Small intestine (tissue), 16 donors: ENCODE measurements at places on chromosomes 6 and 20.
A peak's percentile ranks its signal among the peaks of the same experiment; 100 is the strongest.

DNA sequence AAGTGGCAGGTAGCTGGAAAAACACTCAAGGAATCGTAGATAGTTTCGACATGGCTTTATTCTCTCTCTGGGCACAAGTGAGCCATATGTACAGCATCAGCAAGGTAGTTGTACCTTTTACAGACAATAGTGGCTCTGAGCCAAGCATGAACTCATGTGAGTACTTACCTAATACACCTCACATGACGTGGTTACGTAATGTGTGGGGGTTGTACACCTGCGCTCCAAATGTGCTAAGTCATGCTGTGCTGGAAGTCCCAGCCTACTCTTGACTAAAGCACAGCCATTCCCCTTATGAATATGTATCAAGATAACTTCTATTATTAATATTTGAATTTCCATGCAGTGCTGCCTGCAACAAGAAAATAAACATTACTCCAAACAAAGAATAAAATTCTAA is 78.8 kb upstream of the HMGN3 start:
- no peak for DNase-seq

- DNase-seq = no peak
These were observed 54.5 kb downstream of the GINS1 start for GRCh38 chr20:25461786-25462545.

DNA sequence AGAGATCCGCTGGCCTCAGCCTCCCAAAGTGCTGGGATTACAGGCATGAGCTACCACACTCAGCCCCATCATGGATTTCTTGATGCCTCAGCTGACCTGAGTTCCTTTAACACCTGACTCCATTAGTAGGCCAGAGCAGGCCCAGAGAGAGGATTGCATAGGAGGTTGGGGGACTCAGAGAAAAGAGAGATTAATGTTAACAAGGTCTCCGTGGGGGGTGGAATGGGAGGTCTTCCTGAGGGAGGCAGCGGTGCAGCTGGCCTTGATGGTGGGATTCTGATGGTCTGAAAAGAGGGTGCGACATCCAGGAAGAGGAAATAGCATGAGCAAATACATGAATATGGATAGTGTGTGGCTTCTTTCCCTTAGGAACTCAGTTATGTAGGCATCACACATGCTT is 9.9 kb downstream of the SGK2 start:
- DNase-seq = no peak

GRCh38 chr20:478010-478948 is 15.9 kb upstream of the TBC1D20 start:
- DNase-seq = no peak

- no peak for DNase-seq
These were observed 28.0 kb downstream of the FRMD1 start for GRCh38 chr6:168050881-168051586.

- DNase-seq = no peak
These were observed 53.4 kb downstream of the VEGFA start for GRCh38 chr6:43823390-43823789.

- no peak for DNase-seq
These were observed 32.9 kb downstream of the PKIG start for GRCh38 chr20:44615169-44615791.

GRCh38 chr20:53947501-53948195 is 122.7 kb downstream of the BCAS1 start:
- no peak for DNase-seq

GRCh38 chr6:56400273-56400672 is 152.9 kb upstream of the COL21A1 start:
- DNase-seq = peak; percentile 46

DNA sequence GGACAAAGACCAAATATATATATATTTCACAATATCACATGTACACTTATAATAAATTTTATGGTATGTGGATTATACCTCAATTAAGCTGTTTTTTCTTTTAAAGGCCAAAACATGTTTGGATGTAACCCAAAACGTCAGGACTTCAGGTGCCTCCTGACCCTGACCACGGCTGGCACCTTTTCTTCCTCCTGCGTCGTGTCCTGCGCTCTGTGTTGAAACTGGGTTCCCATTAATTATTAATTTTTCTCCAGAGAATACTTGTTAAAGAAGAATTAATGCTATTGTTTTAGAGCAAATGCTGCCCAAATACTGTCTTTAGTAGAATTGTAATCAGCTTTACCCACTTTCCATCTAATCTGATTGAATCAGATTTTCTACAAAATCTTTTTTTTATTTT is 46.7 kb upstream of the VSX1 start:
- no peak for DNase-seq

DNA sequence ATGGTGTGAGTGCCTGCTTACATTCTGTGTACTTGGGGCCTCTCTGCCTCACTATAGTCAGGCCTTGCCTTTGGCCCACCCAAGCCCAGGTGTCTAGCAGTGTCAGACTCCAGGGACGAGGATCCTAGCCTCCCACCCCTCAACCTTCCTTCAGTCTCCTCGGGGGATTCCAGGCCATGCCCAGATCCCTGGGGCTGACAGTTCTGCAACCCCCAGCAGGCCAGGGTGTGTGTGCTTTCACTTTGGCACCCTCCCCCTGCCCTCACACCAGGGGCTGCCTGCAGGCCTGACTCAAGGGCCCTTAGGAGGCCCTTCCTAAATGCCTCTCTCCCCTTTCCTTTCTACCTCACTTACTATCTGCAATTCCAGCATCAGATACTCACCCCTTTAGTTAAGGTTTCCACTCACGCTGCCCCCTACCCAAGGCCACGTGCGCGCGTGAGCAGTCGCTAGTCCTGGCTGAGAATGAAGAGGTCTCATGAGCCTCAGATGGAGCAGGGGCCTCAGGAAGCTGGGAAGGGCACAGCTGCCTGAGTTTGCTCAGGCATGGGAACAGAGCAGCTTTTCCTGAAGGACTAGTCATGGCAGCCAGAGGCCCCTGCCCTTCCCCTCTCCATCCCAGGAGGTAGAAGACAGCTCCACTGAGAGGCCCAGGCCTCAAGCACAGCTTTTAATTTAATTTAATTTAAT is 859 bp upstream of the CLPS start:
- no peak for DNase-seq

- DNase-seq = no peak
These were observed 517.9 kb downstream of the C6orf118 start for GRCh38 chr6:164791498-164791897.

DNA sequence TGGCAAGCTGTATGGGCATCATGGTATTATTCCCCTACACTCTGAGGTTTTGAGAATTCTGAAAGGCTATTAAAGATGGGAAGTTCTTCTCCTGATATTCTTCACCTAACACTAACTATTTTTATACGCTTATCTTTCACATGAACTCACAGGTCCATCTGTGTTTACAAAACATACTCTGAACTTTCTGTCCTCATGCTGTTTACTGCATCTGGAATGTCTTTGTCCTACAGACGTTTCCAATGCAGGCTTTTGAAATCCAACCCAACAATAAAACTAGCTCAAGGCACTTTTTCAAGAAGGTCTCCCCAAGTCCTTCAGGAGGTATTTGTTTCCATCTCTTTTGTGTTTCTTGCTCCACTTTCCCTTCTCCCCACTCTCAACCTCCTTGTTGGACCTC is 60.5 kb upstream of the MLIP start:
- DNase-seq = no peak

DNA sequence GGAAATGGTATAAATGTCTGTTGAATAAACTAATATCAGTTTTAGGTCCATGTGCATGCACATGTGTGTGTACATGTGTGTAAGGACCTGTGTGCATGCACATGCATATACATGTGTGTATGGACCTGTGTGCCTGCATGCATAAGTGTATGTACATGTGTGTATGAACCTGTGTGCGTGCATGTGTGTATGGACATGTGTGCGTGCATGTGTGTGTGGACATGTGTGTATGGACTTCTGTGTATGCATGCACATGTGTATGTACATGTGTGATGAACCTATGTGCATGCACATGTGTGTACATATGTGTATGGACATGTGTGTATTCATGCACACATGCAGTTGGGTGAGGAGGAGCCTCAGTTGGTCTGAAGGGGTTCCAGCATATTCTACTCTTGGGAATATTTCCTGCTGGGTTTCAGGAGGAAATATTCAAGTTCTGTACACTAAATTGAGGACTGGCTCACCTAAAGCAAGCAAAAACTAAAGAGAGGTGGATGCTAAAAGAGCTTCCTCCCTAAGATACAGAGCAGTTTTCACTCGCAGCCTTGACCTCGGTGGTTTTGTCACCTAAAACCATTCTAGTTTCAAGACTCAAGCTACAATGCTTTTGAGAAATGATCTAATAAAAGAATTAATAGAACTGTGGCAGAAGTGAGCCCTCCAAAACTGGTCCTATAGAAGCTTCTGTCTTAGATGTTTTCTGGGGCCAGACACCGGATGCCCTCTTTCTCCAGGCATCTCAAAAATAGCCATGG is 742.8 kb downstream of the MAFB start:
- DNase-seq = no peak

DNA sequence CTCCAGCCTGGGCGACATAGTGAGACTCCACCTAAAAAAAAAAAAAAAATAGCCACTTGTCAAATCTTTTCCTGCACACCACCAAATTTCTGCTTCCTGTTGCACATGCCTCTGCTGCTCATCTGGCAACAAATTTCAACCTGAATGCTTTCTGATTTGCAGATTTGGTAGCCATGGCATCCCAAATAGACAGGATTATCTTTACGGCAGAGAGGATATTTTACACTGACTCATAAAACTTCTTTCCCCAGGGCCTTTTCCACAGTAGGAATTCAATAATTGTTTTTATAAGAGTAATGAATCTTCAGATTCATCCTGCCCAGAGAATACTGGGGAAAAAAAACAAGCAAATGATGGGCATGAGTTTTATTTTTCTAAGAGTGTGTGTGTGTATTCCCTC is 264.6 kb downstream of the FRK start:
- no peak for DNase-seq

DNA sequence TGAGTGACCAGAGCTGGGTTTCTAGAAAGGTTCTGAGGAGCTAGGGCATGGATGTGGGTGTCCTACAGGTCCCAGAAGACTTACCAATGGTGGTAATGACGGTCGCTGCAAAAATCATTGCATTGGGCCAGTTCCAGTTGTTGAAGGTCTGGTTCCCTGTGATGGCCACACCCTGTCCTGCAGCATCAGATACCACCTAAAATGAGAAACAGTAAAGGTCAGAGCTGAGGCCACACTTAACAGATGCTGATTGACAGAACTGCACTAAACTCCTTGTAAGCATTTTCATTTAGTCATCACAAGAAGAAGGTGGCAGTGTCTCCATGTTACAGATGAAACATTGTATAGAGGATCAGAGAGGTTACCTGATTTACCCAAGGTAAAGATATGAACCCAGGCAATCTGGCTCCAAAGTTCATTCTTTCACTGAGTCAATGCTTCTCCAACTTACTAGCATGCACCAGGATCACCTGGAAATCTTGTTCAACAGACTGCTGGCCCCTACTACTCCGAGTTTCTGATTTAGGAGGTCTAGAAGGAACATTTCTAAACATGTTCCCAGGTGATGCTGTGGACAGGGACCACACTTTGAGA is 33.4 kb downstream of the KCNK5 start:
- peak; percentile 53 for DNase-seq

DNA sequence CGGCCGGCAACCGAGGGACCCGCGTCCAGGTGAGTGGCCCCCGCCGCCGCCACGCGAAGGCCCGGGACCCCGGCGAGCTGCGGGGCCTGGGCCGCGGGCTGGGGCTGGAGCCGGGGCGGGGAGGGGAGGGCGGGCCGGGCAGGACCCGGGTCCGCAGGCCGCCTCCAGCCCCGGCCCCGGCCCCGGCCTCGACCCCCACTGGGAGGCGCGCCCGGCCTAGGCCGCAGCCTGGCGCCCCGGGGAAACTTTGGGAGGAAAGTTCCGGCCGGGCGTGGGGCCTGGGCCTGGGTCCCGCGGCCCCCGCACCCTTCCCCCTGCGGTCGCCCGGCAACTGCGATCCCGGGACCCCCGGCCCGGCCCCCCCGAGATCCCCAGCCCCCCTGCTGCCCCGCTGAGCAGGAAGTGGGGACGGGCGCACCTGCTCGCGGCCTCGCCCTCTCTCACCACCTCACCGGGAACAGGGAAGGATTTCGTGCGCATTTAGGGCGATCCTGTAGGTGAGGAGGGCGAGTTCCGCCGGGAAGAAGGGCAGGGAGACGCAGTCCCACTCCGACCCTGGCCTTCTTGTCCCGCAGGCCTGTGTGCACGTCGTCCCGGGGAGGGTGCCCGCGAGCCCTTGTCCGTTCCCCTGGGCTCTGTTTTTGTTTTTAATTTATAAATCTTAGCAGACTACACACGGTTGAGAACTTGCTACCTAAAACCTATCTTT is 402 bp downstream of the OSBPL2 start:
- DNase-seq = peak; percentile 64

- DNase-seq = no peak
These were observed 6.9 kb upstream of the RSPO3 start for GRCh38 chr6:127111526-127111925.

DNA sequence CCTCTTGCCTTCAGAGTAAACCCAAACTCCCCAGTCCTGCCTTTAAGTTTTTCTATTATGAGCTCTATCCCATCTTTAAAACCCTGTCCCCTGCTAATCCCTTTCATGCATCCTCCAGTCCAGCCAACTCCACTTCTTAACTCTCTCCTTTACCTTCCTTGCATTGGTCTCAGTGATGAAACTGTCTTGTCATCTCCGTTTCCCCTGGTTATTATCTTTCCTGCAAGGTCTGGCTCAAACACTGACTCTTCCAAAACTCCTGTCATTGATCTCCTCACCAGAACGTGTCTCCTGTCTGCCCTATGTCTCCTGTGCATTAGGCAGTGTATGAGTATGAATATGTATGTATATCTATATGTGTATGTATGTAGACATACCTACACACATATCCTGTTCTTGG is 11.8 kb upstream of the FNDC1 start:
- no peak for DNase-seq

DNA sequence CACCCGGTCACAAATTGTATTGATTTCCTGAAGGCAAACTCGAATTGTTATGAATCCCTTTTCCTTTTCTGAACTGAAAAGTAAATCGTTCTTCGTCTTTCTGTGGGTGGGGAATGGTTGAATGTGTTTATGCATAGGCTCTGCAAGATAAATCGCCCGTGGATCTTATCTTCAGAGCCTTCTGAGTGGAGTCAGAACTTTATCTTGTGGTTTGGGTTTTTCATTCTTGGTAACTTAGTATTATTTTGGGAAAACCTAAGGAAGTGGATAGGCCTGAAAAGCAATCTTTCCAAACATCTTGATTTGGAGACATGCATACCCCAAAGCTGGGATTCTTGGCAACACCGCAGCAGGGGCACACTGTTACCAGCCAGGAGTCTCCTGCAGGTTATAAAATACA is 122.4 kb downstream of the MAP3K7 start:
- DNase-seq = no peak
